ENCODE measurements at places on chromosomes 1 and 21.

- no peak for DNase-seq
Measured at GRCh38 chr1:32349211-32349708, 13.0 kb downstream of the FAM229A start.

DNA sequence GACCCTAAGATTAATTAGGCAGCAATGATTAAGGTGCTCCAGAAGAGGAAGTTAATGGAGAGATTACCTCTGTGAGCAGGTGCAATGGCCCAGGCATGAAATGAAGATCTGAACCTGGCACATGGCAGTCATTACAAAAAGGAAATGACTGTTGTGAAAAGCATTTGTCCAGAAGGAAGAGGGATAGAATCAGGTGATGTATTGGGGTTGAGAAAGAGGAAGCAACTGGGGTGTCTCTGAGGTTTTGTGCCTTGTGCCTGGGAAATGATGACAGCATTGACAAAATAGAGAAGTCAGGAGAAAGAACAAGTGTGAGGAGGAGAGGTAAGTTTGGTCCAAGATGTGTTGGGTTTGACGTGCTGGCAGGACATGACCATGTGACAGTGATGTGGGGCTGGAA lies 5.6 kb downstream of the CRCT1 start:
- no peak for DNase-seq

DNA sequence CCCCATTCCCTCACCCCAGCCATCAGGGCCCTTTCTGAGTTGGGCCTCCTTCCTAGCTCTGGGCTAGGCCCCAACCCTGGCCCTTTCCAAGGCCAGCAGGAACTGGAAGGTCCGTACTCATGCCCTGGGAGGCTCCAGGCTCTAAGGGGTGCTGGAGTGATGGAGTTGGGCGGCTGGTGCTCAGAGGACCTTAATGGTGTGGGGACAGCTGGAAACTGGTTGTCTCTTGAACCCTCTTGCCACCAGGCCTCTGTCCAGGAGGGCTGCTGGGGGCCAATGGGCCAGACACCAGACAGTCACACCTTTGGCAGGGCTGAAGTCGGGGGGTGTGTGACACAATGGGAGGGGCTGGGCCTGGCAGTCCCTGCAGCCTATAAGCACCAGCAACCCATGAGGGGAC lies 9.2 kb upstream of the PADI1 start:
- no peak for DNase-seq

DNA sequence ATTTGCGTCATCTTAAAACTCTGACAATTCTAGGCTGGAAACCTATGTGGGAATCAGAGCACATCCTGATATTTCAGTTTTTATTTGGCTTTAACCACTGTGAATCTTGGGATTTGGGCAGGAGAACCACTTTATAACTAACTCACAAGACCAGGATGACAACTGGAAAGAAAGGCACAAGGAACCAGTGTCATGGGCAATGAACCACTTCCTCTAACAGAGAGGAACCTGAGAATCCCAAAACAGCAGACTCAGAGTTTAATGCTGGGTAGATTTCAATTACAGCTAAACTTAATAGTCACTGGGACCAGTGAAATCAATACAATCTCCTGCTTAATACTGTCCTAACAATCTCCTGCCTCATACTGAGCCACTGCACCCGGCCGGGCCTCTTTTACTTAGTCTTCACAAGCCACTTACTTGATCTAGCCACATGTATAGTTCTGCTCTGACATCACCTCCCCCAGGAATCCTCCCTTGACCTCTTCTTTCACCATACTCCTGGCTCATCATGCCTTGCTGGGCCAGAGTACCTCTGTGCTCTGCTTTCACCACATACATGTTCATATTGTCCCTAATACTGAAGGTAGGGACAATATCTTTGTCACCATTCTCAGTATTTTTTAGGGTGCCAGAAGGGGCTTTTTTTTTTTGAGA lies 20.2 kb upstream of the SLFNL1 start:
- no peak for DNase-seq

DNA sequence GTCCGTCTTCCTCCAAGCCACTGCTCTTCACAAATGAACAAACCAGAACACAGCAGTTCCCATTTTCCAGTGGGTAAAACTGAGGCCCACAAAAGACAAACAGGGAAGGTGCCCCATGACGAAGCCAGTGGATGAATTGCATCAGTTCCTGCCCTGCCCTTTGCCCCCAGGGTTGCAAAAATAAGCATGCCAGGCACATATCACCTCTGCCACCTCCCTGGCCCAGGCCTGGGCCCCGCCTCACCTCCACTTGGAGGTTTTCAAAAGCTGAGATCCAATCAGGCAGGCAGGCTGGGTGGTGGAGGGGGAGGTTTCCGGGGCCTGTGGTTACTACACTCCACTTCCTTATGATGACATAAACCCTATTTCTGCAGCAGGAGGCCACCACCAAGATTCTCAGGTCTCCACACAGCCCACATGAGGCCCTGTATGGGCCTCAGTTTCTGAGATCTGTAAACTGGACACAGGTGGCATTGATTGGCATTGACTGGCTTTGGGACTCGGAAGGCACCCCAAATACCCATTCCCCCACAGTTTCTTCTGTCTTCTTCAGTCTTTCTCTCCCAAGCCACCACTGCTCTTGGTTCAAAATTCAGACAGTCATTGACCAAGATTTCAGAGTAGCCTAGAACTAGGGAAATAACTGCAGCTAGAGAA lies 4.1 kb downstream of the KIF21B start:
- peak; percentile 76 for DNase-seq

GRCh38 chr1:9073143-9073542 lies 3.7 kb upstream of the SLC2A5 start:
- no peak for DNase-seq

DNA sequence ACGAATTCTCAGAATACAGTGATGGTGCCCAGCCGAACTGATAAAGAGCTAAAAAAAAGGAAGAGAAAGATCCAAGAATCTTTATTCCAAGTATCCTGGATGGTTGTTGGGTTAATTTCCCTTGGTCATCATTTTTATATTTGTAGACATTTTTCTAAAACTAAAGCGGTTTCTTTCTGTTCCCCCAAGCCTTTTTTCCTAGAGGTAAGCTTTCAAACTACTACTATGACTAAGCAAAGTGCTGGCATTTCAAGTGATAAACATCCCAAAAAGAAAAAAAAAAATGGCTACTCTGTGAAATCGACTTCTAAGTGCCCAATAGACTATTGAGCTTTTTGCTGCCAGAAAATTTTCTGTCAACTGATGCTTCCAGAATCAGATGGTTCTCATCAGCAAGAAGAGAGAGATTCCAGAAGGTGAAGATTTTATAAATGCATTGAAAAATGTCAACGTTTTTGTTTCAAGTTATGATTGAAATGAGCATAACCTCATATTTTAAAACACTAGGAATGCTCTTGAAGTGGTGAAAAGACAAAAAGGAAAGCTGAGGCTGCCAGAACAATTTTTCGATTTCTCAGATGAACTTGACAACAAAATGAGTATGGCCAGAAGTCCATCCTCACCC lies 96.1 kb upstream of the ZC3H11B start:
- no peak for DNase-seq

DNA sequence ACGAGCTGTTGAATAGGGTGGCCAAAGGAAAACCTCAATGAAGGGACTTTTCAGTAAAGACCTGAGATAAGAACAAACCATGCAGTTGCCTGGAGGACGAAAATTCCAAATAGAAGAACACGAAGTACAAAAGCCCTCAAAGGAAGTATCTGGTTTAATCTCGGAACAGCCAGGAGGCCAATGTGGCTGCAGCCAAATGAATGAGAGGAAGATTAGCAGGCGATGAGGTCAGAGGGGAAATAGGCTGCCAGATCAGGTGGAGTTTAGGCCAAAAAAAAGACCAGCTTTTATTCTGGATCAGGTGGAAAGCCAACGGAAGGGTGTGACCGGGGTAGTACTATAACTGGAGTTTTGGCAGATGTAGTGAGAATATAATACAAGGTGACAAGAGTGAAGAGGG lies 43.7 kb downstream of the SRSF11 start:
- DNase-seq = no peak

GRCh38 chr1:8864713-8865344 lies 13.7 kb downstream of the ENO1 start:
- no peak for DNase-seq

DNA sequence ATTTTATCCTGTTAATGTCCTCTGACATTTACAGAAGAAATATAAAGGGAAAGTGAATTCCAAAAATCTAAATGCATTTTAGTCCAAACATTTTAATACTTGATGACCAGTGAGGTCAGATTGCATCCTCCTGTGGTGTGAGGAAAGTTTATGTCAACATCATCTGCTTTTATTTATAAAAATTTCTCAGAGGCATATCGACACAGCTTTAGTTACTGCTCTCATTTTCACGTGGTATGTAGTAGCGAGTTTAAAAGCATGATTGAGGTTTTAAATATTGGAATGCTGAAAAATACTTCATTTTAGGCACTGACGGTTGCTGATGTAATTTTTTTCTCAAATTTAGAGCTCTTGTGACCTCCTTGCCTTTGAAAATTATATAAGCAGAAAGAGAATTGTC lies 234.8 kb downstream of the HMCN1 start:
- no peak for DNase-seq

DNA sequence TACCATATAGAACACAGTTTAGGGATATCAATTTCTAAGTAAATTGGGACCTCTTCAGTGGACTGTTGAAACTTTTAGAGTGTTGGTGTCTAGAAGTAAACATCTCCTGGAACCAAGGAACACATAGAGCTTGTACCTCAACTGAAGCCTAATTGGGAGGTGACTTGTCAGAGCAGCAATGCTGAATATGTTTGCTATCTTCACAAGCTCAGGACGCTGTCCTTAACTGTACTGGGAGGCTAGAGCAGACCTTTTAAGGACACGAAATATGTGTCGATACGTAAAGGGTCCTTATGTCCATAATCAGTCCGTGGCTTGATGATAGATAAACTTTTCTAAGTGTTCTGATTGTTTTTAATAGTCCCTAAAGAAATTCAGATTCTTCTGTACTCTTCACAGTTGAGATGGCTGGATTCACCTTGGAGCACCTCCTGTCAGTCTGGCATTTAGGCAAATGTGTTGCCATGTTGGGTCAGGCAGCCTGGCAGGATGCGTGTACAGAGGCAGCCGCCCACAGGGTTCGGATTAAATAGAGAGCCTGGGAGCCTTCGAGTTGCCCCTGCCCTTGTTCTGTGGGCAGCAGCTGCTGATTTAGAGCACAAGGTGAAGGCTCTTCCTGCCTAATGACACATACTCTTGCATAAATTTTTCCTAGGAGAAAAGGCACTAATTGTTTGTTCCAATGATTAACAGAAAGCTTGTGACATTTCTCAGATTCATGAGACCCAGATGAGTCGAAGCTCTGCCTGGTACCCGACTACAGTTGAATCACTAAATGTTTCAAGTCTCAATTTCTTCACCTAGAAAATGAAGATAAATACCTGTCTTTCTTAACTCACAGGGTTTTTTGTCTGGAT lies 3.6 kb downstream of the ACTN2 start:
- DNase-seq = no peak

- no peak for DNase-seq
Measured at GRCh38 chr1:91787919-91788318, 98.0 kb downstream of the TGFBR3 start.

DNA sequence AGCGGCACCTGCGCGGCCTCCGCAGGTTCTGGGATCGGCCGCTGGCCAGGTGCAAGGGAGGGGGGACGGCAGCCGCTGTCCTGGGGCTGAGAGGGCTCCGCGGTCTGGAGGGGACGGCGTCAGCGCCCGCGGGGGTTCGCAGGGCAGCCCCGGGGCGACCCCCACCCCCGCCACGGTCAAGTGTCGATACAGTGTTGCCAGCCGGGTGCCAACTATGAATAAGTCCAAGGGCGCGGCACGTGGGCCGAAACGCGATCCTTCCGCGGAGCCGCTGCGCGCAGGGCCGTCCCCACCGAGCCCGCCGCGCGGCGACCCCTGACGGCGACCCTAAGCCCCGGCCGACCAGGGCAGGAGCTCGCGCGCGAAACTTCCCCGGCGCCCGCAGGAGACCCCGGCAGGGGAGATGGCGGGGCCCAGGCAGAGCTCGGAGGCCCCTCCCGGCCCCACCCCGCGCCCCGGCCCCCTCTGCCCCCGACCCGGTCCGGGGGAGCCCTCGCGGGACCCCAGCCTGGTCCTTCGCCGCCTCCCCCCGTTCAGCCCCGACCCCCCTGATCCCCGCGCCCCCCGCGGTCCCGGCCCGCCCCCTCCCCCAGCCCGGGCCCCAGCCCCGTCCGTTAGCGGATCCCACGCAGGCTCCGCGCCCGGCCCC lies 586 bp upstream of the AGPAT3 start:
- no peak for DNase-seq

DNA sequence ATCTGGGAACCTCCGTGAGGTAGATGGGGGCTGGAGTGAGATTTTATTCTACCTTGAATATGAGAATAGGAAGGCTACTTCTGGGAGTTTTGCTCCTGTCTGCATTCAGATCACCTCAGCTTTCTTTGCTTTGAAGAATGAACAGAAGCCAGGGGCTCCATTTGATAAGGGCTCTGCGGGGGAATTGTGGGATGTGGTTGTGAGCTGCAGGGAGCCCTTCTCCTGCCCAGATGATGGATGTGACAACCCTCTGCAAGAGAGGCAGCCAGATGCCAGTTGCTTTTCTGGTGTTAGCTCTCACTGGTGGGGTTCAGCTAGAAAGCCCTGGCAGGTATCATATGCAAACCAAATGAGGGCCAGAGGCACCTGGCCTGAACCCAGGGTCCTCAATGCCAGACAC lies 21.5 kb downstream of the IER5 start:
- no peak for DNase-seq

DNA sequence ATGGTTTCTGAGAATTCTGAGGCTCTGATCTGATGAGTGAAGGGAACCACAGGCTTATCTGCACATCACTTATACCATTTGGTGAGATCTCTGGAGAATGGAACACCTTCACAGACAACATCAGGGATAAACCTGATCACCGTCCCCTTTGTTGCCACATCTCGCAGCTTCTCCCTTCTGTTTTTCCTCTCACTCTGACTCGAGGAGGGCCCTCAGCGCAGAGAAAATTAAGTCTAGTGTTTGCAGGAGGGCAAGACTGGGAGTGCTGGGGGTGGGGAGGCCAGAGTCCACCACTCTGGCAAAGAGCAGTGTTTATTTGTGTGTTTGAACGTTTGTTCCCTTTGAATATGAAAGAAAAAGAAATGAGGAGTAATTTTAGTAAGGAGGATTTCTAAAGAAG lies 29.0 kb upstream of the BATF3 start:
- DNase-seq = no peak

GRCh38 chr1:37159102-37159501 lies 124.8 kb upstream of the GRIK3 start:
- no peak for DNase-seq

DNA sequence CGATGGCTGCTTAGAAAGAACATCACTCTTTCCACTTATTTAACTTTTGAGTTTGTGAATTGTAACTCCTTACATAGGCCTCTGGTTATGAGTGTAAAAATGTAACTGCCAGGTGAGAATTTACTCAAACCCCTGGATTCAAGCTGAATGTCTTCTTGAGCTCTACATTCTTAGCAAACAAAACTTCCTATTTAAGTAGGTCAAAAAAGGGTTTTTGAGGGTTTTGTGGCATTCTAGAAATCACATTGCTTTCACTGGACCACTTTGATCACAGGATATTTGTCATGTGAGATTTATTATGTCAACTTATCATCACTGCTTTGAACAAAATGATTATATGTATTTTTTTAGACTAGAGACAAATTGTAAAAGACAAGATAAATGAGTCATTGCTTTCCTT lies 5.7 kb downstream of the IL23R start:
- DNase-seq = no peak

- no peak for DNase-seq
Measured at GRCh38 chr1:236078993-236079392, 14.1 kb upstream of the NID1 start.
